Endodermal cell (in vitro differentiated cells): ENCODE measurements at places on chromosomes 13 and 19. TPM values are rescaled to one million over a fixed set of nuclear protein-coding genes. Genes with fewer than 3 reads are reported as not detected.

Gene LGALS4
- total RNA-seq, result 0.29 and 0.84 TPM in 2 replicates

DNA sequence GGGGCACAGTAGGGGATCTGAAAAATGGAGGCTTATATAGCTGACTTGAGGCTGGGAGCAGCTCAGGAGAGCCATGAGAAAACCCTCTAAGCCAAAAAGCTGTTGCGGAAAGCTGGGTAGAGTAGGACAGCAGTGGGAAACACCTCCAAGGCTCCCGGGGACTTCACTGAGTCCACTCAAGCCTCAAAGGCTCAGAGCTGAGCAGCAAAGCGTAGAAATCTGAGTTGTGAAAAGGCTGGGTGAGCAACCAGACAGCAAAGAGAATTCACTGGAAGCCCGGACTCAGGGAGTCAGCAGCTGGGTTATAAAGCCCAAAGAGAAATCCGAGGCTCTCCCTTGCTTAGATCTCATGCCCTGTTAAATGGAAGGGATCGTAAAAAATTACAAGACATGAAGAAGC is 905.0 kb downstream of the EFNB2 start:
- H3K27ac ChIP-seq, result no peak overlapping the region
- no peaks in the 10 kb centered on the region for H3K36me3 ChIP-seq
- DNase-seq, result no peak
- H3K27me3 ChIP-seq, result no peaks in the 10 kb centered on the region
- no peak overlapping the region for H3K4me3 ChIP-seq

DNA sequence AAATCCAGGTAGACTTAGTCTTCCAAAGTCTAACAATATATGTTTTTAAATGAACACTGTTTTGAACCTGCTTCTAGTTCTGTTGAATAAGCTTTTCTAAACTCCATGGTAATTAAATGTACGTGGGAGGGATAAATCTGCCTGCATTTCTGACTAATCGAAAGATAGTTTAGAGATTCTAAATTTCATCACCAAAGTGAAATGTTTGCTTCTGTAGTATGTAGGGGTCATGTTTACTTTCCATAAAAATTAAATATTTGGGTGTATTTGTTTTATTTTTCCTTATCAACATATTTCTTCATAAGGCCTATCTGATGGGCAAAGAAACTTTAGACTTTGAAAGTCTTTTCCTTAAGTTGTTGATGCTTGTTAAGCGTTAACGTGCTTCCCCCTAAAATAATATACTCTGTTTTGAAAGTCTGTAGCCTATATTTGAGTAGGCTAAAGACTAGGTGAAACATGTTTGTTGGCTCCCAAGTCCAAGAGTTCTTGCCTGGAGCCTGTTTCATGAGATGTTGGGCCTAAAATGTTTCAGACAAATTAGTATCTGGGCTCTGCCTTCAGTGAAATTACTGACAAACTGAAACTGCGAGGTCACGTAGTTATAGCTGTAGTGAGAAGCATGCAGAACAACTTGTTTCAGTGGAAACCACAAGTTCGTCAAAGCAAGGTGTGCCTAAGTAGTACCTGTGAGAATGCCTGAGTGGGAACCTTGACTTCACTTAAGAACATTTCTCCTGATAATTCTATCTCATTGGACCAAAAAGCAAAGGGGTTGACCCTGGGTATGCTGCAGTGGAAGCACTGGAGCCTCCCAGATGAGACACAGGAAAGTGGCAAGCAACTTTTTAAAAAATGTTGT is 126.2 kb downstream of the LMO7 start:
- no peak for DNase-seq
- H3K27me3 ChIP-seq, result no peaks in the 10 kb centered on the region
- peaks cover 6% of the 10 kb centered on the region for H3K4me1 ChIP-seq

Gene IGFL3
- 1.6 to 4.4 TPM (median 2.1 TPM) in 3 replicates for total RNA-seq

GRCh38 chr19:53876651-53877224 is 5.3 kb upstream of the PRKCG start:
- no peak overlapping the region for H3K27ac ChIP-seq
- H3K4me1 ChIP-seq, result no peaks in the 10 kb centered on the region
- no peak for DNase-seq
- peaks cover 34% of the 10 kb centered on the region for H3K36me3 ChIP-seq
- no peak overlapping the region for H3K4me3 ChIP-seq

Gene IGFLR1
- total RNA-seq, result 5.2 to 7.1 TPM (median 6.6 TPM) in 3 replicates

Gene RUBCNL
- total RNA-seq, result 3.0 and 3.1 TPM in 2 replicates

Gene SLC10A2
- not detected in 3 replicates for total RNA-seq
